ENCODE measurements at places on chromosomes 11 and 22. TPM values are rescaled to one million over a fixed set of nuclear protein-coding genes. Genes with fewer than 3 reads are reported as not detected.

The SYT9 gene
- not detected for total RNA-seq

The ZW10 gene
- 12.1 TPM for total RNA-seq

The SNX32 gene
- total RNA-seq: 2.0 TPM

GRCh38 chr22:35070451-35071093 lies 4.6 kb downstream of the ISX start:
- H3K27me3 ChIP-seq: no peaks in the 10 kb centered on the region
- no peak for DNase-seq
- H3K36me3 ChIP-seq: no peaks in the 10 kb centered on the region
- no peak overlapping the region for H3K4me3 ChIP-seq
- no peak overlapping the region for H3K27ac ChIP-seq

- no peak overlapping the region for H3K4me3 ChIP-seq
- H3K4me1 ChIP-seq: no peaks in the 10 kb centered on the region
- no peak for DNase-seq
- no peaks in the 10 kb centered on the region for H3K27me3 ChIP-seq
Measured at GRCh38 chr11:102097186-102097585, 13.1 kb upstream of the YAP1 start.

- H3K4me3 ChIP-seq: no peak overlapping the region
- no peaks in the 10 kb centered on the region for H3K36me3 ChIP-seq
- H3K27ac ChIP-seq: no peak overlapping the region
Measured at GRCh38 chr11:129067454-129067853, 124.7 kb downstream of the ARHGAP32 start.

- DNase-seq: no peak
- no peaks in the 10 kb centered on the region for H3K27me3 ChIP-seq
- no peaks in the 10 kb centered on the region for H3K36me3 ChIP-seq
- peaks cover 1% of the 10 kb centered on the region for H3K4me1 ChIP-seq
- no peak overlapping the region for H3K4me3 ChIP-seq
- H3K27ac ChIP-seq: no peak overlapping the region
Measured at GRCh38 chr11:86814775-86815174, 14.4 kb downstream of the PRSS23 start.

- H3K4me3 ChIP-seq: no peak overlapping the region
- H3K36me3 ChIP-seq: no peaks in the 10 kb centered on the region
- H3K27me3 ChIP-seq: no peaks in the 10 kb centered on the region
- H3K4me1 ChIP-seq: no peaks in the 10 kb centered on the region
- no peak for DNase-seq
Measured at GRCh38 chr22:39625569-39626537, 55.3 kb downstream of the CACNA1I start.

Data from ovary (tissue), 10 donors.